ENCODE measurements at places on chromosomes 3 and 15.
A peak's percentile ranks its signal among the peaks of the same experiment; 100 is the strongest.

- DNase-seq, result peak; percentile 47
These were observed 155.7 kb downstream of the RAB11A start for GRCh38 chr15:66025015-66025452.

- no peak for DNase-seq
These were observed 319.3 kb upstream of the GBE1 start for GRCh38 chr3:82080792-82081191.

GRCh38 chr3:62259924-62260323 lies 113.4 kb downstream of the FEZF2 start:
- no peak for DNase-seq

DNA sequence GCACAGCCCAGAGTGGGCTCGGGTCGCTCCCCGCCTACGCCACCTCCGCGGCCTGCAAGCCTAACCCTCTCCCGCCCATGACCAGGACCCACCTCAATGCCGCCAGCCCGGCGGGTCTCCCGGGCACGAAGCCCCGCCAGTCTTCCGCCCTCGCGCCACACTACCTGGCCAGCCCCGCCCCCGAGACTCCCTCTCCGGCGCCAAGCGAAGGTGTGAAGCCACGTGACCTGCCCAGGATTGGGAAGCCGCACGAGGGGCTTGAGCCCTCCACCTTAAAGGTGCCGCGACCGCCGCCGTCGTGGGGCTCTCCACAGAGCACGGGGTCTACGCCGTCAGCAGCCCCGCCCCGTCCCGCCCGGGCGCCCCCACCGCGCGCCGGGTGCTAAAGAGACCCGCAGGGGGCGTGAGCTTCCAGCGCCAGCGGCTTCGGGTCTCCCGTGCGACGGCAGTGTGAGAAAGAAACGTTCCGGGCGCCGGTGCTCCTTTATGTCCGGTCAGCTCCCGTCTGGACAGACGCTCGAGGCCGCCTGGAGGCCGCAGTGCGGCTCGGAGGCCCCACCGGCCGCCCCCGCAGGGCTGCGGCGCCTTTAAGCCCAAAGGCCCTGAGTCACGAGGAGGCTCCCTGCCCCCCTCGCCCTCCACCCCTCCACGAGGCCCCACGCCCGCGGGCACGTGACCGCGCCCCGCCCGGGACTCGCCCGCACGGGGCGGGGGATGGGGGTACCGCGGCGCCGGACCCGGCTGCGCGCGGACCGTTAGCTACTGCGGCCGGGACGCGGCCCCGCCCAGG lies at the start of gene CPEB1:
CPEB1 (minus strand) TSS at position 319 of the 790 bp plus-strand sequence. CDS start 18,904 bp downstream, outside the sequence.
- peak; percentile 31 for DNase-seq

- no peak for DNase-seq
These were observed 277.6 kb downstream of the THSD4 start for GRCh38 chr15:71392861-71393283.

DNA sequence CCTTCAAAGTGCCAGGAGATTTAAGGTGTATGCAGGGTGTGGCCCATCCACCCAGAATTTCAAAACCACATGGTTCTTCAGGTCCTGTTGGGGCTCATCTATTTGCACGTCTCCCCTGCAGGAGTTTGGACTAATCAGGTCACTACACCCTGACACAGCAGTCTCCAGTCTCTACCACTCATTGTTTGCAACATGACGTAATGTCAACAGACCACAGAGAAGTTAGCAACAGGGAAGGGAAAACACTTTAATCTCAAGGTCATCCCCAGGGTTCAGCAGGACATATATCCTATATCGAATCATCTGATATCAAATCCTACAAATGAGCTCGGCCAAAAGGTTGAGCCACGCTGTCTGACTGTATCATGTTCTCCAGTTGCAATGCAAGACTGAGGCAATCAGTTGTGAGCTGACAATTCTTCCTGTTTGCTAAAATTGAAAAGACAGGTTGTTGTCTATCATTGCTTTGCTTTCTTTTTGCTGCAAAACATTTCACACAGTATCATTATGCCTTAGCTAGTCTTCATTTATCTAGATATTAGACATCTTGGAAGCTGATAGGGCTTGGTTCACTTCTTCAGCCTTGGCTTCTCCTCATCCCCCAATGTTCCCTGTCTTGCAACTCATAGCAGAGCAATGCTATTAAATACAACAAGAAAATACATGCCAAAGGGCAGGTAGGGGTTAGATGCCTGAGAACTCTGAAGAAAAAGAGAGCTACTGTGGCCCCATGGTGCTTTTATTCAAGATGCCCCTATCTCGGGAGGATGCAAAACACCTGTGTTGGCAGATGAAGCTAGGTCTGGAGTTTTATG lies 13.4 kb upstream of the LEKR1 start:
- DNase-seq, result no peak

- DNase-seq, result no peak
These were observed 420.0 kb downstream of the LPP start for GRCh38 chr3:188573956-188574355.

- DNase-seq, result no peak
These were observed 57.6 kb upstream of the CHRM5 start for GRCh38 chr15:33910741-33911140.
